Activated CD4-positive, CD25-positive, alpha-beta regulatory T cell (primary cell): ENCODE measurements at places on chromosomes 2 and 18.

GRCh38 chr2:11377928-11378545 lies 33.6 kb upstream of the ROCK2 start:
- DNase-seq: no peak

DNA sequence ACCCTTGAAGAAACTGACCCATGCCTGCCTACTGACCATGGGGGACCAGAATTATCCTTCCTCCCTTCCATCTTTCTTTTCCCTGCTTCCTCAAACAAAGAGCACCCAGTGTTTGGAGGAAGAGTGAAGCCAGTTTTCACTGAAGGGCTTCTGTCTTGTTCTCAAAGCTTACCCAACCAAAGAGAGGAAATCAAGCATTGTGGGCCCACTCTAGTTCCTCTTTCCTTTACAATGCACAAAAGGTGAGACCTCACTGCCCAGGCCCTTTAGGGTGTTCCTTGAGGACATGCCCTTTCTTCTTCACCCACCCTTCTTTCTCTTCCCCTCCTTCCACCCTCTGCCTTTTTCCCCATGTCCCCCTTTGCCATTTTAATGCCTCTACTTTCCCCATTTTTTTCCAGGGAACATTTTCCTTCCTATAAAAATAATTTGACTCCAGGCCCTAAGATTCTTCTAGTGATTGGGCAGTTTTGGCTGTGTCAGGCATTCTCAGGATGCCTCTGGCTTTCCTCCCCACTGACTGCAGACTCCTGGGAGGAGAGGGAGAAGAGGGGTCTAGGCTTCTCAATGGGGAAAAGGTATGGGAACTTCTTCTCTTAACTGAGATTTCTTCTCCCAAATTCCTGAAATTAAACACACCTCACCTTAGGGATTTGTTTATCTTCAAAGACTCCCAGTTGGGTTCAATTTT lies 126.6 kb upstream of the RMDN2 start:
- DNase-seq: no peak

DNA sequence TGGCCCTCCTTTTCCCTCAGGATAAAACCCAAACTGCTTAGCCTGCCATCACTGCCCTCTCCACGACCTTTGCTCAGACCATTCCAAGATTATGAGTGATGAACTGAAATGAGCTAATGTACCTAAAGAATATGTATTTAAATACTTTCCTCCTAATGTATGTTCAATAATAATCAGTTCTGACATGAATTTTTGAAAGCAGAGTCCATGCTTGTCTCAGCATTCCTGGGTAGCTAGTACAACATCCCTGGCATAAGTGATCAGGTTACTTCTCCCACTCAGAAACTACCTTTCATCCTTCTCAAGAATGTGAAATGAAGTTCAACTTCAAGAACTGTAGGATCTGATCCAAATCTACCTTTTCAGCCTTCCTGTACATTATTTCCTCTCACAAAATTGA lies 103.6 kb downstream of the UNC80 start:
- DNase-seq: no peak

- DNase-seq: no peak
Observed at GRCh38 chr2:235227590-235227989, 266.3 kb upstream of the AGAP1 start.

GRCh38 chr2:30348825-30349224 lies 98.2 kb upstream of the LCLAT1 start:
- DNase-seq: no peak

DNA sequence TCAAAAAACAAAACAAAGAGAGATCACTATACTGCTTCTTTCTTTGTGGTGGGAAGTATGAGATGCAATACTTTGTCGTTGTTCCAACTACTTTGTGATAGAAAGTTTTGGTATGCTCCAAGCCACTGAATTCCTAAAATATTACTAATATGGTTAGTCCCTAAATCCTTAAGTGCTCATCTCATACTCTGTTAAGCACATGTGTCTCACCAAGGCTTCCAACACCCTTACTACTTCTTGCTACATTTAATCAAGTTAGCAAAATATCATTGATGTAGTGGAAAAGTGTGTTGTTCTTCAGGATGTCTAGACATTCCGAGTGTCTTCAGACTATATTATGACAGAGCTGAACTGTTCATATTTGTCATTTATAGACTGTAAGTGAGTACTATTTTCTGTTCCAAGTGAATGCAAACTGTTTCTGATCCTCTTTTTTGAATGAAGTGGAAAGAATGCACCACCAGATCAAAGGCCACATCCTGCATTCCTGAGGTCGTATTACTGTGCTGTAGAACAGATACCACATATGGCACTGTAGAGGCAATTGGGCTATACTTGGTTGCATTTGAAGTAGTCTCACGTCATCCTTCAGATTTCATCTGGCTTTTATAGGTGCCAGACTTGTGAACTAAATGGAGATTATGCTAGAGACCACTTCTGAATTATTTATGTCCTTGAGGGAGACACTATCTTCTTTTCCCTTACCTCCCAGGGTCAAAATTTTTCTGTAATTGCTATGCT lies 298.4 kb upstream of the ZNF521 start:
- no peak for DNase-seq

- DNase-seq: no peak
Observed at GRCh38 chr18:49645841-49646351, 84.0 kb downstream of the LIPG start.

DNA sequence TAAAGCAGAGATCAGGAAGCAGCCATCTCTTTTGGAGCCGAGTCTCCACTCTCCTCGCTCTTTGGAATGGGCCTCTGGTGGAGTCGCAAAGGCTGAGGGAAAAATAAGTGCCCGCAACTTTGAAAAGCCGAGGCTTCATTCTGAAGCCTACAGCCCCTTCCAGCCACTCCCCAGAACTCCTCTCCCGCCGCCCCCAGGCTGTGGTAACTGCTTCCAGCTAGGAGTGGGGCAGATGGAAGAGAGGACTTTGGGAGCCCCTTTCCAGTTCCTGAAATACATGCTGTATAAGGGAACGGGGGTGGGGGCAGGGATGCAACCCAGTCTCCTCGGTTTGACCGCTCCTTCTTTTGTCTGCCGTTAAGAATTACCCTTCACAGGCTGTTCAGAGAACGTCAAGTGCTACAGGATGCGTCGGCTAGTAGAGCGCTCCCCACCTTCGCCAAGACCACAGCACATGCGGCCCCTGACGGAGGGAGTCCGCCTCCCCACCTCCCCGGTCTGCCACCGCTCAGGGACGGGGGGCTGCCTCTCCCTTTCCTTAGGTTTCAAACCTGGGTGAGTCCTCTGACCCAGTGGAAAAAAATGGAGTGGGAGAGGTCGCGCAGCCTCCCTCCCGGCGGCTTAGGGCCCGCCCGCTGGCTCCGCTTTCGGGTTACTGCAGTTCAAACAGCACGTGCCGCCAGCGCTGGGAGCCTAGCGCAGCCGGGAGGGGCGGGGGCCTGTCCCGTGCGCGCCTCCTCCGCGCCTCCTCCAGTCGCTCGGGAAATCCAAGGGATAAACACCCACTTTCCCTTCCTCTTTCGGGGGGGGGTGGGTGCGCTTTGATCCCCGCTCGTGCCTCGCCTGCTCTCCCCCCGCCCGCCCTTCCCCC lies 4.9 kb downstream of the CYP26B1 start:
- DNase-seq: no peak

DNA sequence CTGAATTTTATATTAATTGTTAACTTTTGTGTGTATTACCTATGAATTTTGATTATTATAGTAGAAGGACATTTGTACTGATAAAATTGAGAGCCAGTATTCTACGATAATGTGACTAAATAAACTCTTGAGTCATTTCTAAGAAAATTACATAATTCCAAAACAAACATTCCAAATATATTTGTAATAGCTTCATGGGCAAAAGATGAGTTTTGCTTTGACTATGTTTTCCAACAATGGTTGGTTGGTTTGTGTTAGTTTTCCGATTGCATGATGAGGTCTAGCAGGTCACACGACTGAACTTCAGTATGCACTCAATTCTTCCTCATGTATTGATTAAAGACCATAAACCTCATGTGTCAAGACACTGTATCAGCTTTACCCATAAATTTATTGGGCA lies 71.7 kb upstream of the WDR75 start:
- DNase-seq: no peak

- DNase-seq: no peak
Observed at GRCh38 chr2:235566415-235566814, 72.6 kb downstream of the AGAP1 start.

GRCh38 chr2:231866450-231866849 lies 59.7 kb downstream of the NPPC start:
- DNase-seq: no peak

DNA sequence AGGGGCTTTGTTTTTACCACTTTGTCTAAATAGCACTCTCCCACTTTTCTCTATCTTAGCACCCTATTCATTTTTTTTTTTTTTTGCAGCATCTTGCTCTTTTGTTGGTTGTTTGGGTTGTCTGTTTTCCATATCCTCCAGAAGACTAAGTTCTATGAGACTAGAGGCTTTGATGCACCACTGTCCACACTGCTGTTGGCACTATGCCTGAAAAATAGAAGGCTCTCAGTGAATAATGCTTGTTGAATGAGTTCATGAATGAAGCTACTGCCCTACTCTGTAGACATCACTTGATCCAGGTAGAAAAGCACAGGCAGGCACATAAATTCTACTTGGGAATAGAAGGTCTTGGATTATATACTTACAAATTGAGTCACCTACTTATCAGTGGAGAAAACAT lies 7.3 kb downstream of the IL1A start:
- DNase-seq: no peak

DNA sequence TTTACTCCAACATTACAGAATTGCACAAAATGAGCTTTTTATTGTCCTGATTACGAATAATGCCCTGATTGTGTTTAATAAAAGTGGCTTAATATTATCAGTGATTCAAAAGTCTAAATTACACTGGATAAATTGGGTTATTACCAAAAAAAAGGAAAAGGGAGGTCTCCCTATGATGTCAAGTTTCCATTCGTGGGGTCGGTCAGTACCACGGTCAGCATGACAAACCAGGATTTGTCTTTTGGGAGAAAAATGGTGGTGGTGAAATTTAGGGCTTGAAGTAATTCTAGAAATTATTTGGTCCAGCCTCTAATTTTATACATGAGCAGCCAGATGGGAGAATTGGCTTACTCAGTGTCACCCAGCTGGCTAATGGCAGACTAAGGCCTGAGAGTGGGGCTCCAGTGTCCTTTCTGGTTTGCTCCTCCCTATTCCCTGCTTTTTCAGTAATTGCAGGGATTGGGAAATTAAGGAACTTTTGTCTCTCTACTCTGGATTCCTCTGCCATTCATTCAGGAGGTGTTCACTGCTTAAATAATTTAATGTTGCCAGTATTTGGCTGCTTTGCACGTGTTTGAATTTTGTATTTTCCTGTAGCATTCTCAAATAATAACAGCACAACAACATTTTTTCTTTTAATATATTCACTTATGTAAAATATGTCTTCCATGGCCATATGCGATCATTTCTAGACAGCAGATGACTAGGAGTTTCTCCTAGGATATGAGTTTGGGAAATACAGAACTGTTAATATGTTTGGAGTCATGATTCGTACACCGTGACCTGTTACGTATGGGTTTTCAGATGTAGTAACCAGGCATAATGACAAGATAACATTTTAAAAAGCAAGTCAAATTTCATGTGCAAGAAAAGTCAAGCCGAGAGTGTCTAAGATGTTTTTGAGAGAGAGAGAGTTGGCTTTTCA lies 128.9 kb upstream of the NOSTRIN start:
- DNase-seq: no peak

DNA sequence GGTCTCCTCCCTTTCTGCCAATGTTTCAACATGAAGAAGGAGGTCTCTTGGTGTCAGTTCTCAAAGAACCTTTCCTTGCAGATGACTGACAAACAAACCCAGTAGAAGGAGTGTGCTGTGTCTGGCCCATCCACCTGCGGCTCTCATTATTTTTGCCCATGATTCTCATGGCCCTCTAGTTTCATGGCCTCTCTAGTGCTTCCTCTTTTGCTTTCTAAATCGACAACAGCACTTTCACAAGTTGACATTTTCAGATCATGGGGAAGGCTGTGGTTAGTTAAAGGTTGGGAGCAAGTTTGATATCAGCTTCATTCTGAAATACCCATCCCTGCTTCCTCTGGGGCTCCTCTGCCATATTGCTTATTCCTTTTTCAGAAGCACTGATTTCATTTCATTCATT lies 805.2 kb downstream of the SLC4A3 start:
- DNase-seq: no peak

DNA sequence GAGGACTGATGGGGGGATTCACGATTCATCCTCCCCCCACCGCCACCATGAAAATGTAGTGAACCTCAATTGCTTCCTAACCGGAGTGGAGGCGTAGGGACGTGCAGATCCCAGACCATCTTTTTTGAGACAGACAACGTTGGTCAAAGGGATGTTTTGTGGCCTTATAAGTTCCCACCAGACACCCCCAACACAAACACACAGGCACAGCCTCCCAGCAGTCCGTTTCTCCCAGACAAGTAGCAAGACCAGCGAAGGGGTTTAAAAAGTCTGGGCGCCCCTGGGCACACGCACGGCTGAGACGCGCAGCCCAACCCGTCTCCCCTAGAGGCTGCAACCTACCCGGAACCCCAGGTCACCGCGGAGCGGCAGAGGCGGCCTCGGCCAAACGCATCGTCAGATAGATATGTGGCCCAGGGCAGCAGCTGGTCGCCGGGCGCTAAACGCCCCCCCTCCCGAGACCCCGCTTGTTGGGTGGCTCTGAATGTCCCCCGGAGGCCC lies 1.3 kb downstream of the GBX2 start:
- DNase-seq: no peak

GRCh38 chr2:225378984-225379383 lies 20.5 kb upstream of the NYAP2 start:
- DNase-seq: no peak

- DNase-seq: no peak
Observed at GRCh38 chr2:236558036-236558435, 11.6 kb upstream of the ACKR3 start.

- DNase-seq: no peak
Observed at GRCh38 chr18:48408111-48408726, 964 bp downstream of the ZBTB7C start.

GRCh38 chr2:86352727-86353221 lies 15.3 kb upstream of the REEP1 start:
- DNase-seq: no peak
